Activated CD8-positive, alpha-beta memory T cell treated with anti-CD3 and anti-CD28 coated beads for 1 hour (primary cell): ENCODE measurements at places on chromosomes 3 and 15.

GRCh38 chr3:11576453-11576852 is 67.3 kb downstream of the VGLL4 start:
- DNase-seq = no peak

DNA sequence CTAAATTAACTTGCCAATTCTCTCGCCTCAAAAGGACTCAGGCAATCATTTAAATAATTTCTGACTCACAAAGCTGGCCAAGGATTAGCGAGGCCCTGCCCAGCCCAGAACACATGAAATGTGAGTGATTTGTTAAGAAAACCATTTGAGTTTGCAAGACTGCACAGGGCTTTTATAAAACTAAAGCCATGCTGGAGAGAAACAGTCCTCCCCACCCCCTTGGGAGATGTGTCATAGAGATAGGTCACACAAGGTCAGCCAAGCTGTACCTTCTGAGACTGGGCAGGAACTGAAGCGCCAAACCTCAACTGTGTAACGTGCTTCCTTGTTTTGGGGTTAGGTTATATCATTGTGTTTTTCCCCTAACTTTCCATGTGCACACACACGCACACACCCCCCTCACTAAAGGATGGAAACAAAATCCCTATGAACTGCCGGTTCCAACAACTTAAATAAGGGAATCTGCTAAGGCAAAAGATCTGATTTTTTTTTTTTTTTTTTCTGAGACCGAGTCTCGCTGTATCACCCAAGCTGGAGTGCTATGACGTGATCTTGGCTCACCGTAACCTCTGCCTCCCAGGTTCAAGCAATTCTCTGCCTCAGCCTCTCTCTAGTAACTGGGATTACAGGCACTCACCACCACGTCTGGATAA is 8.1 kb downstream of the SPATA12 start:
- DNase-seq = no peak

- DNase-seq = no peak
Observed at GRCh38 chr15:100958326-100959065, 39.3 kb downstream of the LRRK1 start.

DNA sequence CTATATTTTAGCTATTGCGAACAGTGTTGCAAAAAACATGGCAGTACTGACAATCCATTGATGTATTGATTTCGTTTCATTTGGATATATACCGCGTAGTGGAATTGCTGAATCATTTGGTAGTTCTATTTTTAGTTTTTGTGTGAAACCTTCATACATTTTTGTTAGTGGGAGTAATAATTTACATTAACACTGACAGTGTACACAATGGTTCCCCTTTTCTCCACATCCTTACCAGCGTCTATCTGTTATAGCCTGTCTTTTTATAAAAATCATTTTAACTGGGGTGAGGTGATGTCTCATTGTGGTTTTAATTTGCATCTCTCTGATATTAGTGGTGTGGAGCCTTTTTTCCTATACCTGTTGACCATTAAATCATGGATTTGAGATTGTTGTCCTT is 392.4 kb upstream of the ALCAM start:
- no peak for DNase-seq

- no peak for DNase-seq
Observed at GRCh38 chr3:159186581-159186980, 384.7 kb downstream of the MFSD1 start.

DNA sequence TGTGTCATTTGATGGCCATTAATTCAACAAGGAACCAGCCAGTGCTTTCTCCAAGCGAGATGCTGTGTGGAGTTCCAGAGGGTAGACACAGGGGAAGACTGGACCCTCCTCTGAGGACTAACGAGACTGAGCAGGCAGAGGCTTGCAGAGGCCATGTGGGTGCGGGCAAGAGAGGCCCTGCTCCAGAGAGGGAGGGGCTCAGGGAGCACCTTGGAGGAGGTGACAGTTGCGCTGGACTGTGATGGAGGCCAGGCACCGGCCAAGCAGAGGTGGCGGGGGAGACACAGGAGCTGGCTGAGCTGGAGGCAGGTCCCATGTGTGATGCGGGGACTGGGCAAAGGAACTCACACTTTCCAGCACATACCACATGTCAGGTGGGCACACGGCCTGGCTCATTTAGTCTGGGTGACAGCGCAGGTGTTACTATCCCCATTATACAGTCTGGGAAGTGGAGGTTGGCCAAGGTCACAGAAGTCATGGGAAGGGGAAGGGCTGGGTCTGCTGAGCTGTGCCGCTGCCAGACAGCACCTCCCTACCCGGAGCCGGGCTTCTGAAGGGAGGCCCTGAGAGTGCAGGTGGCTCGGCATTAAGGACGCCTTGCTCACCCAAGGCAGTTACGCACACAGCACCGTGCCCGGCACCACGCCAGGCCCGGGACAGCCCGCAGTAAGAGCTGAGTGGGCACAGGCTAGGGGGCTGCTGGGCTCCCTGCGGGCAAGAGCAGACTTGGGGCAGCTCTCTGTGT is 3.7 kb downstream of the MELTF start:
- DNase-seq = no peak

DNA sequence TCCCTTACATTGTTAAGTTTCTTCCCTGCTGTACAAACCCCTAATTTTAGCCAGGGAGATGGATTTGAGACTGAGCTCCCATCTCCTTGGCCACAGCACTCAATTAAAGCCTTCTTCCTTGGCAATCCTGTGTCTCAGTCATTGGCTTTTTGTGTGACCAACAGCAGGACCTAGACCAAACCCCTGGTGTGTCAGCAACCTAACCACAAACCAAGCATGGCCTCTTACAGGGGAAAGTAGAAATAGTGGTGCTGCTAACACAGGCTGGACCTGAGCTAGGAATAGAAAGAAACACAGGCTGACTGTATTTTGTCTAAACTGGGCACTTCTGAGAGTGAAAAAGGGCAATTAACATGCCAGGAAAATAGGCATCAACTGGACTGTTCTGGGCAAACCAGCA is 37.9 kb downstream of the PPCDC start:
- DNase-seq = no peak

GRCh38 chr3:103077910-103078309 is 643.1 kb downstream of the ZPLD1 start:
- no peak for DNase-seq

DNA sequence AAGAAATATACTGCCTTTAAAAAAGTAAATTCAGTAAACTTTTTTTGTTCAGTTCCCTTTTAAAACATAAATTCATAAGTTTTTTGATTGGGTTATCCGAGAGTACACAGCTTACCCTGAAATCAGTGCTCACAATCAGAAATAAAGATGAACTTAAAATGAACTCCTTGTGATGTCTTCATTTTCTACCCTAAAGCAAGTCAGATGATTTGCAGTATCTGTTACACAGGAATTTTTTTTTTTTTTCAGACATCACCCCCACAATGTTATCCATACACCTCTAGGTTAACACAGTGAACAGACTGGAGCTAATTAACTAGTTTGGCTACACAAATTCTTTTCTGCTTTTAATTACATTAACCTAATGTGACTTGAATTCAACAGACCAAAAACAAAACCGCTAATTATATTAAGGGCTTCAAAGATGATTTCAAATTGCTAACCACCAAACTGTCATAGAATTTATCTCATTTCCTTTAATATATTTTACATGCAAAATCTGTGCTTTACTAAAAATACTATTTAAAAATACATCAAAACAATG is 1042.0 kb downstream of the ROBO1 start:
- no peak for DNase-seq

- DNase-seq = no peak
Observed at GRCh38 chr3:134928392-134928791, 133.3 kb downstream of the EPHB1 start.

DNA sequence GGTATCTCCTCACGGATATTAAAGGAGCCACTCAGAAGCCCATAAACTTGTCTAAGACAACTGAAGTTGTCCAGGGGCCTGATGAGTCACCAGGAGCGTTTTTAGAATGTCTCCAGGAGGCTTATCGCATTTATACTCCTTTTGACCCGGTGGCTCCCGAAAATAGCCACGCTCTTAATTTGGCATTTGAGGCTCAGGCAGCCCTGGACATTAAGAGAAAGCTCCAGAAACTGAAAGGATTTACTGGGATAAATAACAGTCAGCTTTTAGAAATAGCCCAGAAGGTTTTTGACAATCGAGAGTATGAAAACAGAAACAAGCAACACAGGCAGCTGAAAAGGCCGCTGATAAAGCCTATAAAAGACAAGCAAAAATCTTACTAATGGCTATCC is 4.1 kb downstream of the DET1 start:
- DNase-seq = no peak

GRCh38 chr3:185613016-185613415 is 26.9 kb downstream of the SENP2 start:
- DNase-seq = no peak
